Subcutaneous preadipocyte (primary cell): ENCODE measurements at places on chromosomes 7 and 10. TPM values are rescaled to one million over a fixed set of nuclear protein-coding genes. Genes with fewer than 3 reads are reported as not detected.

Gene GSAP
- 2.3 and 5.1 TPM in 2 replicates for total RNA-seq

Gene CYP2C19
- not detected in 2 replicates for total RNA-seq

Gene IGFBP1
- under 0.01 and 0.59 TPM in 2 replicates for total RNA-seq

Gene LRIT1
- total RNA-seq: not detected in 2 replicates

Gene TET1
- total RNA-seq: 4.4 and 4.5 TPM in 2 replicates
